BJ (cell line): ENCODE measurements at places on chromosomes 1 and 21.
A peak's percentile ranks its signal among the peaks of the same experiment; 100 is the strongest.

DNA sequence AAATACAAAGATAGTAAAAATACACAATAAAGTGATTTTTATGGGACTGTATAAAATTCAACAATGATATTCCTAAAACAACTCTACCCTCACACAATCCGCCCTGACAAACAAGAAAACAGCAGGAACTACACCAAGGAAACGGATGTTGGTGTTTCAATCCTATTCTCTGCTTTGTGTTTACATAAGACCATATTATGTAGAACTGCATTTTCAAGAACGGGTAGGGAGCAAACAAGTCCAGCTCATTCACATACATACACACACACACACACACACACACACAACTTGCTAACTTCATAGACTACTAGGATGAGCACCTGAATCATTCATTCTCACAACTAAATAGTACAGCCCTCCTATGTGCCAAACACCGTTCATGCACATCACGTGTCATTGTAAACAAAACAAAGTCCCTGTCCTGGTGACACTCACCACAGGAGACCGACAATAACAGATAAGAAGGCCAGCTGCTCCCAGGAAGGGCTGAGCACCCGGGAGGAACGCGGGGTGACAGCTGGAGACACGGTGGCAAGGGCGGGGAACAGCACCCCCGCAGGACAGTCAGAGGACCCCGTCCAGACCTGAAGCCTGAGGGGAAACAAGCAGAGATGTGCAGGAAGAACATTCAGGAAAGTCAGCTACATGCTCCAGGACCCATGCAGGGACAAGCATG is 43.0 kb downstream of the NPHP4 start:
- DNase-seq = no peak

- DNase-seq = no peak
Measured at GRCh38 chr1:63960326-63960725, 186.5 kb downstream of the ROR1 start.

GRCh38 chr1:179038528-179039281 is 13.0 kb downstream of the FAM20B start:
- DNase-seq = no peak

DNA sequence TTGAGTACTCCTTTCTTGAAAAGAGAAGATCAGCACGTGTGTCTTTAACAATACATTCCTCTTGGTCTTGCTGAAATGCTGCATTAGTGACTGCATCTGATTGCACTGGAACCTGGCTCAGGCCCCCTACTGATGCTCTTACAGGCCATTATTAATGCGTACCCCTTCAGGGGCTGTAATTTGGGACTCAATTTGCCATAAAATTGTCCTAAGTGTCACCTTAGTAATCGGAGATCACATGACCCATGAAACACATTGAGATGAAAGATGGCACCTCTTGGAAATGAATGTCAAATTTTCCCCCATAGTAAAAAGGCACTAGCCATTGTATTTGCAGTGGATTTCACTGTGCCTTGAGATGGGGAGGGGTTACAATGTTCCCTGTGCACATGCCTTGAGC is 563.3 kb downstream of the KIF26B start:
- DNase-seq = no peak

- DNase-seq = no peak
Measured at GRCh38 chr1:20402585-20403422, 83.2 kb downstream of the CAMK2N1 start.

- no peak for DNase-seq
Measured at GRCh38 chr1:46816930-46817329, 18.1 kb downstream of the CYP4B1 start.

DNA sequence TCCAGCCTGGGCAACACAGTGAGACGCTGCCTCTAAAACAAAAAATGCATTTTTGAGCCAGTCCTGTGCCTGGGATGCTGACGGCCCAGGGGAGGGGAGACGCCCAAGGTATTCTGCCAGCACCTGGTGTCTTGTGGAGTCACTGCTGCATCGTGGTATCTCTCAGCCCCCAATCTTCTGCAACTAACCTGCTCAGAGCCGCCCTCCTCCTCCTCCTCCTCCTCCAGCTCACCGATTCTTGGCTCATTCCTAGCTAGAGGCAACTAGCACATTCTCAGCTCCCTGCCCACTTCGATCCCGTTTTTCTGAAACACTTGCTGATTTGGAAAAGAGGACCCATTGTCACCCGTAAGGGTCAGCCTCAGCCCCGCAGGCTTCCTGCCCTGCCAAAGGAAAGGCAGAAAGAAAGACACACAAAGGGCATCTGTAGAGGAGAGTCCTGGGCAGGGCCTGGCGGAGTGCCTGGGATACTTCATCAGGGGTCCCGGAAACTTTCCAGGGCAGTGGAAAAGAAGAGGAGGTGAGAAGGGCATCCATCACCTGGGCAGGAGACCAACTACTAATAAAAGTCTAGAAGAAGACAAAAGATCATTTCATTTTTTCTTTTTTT is 20.7 kb downstream of the GPR157 start:
- DNase-seq = no peak

DNA sequence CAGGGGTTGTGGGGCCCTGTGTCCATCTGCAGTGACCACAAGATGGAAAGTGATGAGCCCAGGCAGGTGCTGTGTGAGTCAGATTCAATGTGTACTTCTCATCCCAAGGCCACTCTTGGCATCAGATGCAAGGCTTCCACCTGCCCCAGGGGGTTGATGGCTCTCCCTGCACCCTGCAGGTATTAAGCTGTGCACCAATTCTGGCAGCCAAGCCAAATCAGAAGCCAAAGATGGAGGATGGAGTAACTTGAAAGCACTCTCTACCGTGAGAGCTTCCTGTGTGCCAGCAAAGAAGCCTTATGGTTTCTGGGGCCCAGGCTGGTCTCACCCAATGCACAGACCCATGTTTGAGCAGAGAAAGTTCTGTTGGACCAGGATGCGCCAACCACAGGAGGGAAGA is 44.3 kb upstream of the TENT5C start:
- DNase-seq = no peak

DNA sequence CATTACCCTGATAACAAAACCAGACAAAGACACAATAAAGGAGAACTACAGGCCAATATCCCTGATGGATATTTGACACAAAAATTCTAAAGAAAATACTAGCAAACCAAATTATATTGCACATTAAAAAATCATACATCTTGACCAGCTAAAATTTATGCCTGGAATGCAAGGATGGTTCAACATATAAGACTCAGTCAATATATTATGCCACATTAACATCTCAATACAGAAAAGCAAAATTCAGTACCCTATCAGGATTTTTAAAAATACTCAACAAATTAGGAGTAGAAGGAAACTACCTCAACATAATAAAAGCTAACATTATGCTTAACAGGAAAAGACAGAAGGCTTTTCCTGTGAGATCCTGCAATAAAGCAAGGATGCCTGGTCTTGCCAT is 177.1 kb downstream of the MAGI3 start:
- DNase-seq = no peak

- DNase-seq = peak; percentile 72
Measured at GRCh38 chr1:102858695-102859094, 249.6 kb downstream of the COL11A1 start.

DNA sequence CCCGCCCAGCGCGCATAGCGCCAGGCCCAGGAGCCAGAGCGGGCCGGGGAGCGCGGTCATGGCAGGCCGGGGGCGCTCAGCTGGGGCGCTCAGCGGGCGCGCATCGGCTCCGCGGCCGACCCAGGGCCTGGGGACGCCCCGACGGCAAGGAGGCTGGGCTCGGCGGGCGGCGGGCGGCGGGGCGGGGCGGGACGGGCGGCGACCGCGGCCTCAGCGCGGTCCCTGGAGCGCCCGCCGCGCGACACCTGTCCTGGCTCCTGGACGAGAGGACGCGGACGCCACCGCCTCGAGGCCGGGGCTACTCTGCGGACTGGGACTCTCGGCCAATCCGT is 273 bp downstream of the BMP8B start:
- DNase-seq = no peak

DNA sequence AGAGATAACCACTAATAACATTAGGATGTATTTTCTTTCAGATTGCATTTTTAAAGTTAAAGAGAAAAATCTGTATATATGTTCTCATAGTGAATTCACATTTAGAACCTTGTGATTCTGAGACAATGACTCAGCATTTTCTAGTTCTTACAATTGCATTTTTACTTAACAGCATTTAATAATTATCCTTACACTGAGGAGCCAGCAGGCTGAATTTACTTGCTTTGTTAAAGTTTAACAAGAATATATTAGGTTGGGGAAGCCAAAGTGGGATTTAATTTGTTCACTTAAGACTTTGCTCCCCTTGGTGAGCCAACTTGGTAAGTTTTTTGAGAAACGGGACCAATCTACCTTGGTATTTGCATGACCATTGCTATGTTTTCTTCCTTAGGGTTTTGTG is 4.5 kb downstream of the PATJ start:
- no peak for DNase-seq

- no peak for DNase-seq
Measured at GRCh38 chr1:7962014-7962335, 464 bp downstream of the PARK7 start.

GRCh38 chr1:94552071-94552586 is 10.6 kb upstream of the F3 start:
- no peak for DNase-seq
